Activated T-cell treated with anti-CD3 and anti-CD28 coated beads, Interleukin-2, amount 50 U/mL, for 72 hours (primary cell): ENCODE measurements at places on chromosomes 4 and X.

DNA sequence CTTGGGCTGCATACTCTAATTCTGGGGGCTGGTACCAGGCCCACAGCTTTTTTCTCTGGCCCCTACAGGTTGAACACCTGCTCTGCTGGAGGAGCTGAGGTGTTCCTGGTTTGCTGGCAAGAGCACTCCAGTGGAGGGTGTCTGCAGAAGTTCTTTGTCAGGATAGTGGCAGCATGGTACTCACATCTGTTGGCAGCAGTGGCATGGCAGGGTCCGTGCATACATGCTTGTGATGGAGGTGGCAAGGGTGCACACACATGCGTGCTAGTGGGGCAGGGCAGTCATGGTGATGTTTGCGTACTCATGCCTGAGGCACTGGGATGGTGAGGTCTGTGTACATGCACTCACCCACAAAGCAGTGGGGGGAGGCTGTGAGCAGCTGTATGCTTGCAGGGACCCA lies 235.5 kb upstream of the KLF8 start:
- no peak for DNase-seq

- DNase-seq = no peak
Observed at GRCh38 chr4:144757969-144758368, 112.0 kb downstream of the HHIP start.

GRCh38 chrX:41022566-41022965 lies 62.7 kb upstream of the USP9X start:
- DNase-seq = no peak

DNA sequence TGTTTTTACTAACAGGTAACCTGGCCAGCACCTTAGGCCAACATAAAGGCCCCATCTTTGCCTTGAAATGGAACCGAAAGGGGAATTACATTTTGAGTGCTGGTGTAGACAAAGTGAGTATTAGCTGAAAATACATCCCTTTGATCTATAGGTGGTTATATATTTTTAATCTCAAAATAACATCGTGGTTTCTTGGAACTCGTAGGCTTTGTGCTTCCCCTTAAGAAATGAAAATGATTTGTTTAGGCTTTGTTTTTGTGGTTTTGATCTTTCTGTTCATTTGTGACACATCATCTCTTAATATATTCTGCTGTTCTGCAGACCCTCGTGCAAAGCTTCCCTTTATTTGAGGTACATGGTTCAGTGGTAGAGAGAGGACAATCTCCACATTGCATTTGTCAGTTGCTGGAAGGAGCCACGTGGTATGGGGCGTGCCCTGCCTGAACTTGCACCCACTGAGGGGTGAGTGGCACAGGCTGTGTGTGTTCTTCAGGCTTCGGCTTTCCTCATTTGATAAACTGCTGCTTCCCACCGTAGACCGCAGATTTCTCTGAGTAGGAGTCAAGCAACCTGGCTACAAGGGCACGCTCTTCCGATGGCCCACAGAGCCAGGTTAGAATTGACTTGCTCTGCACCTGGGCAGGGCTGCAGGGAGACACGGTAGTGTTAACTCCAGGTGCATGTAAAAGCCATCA lies 72.2 kb downstream of the GPR143 start:
- DNase-seq = no peak

DNA sequence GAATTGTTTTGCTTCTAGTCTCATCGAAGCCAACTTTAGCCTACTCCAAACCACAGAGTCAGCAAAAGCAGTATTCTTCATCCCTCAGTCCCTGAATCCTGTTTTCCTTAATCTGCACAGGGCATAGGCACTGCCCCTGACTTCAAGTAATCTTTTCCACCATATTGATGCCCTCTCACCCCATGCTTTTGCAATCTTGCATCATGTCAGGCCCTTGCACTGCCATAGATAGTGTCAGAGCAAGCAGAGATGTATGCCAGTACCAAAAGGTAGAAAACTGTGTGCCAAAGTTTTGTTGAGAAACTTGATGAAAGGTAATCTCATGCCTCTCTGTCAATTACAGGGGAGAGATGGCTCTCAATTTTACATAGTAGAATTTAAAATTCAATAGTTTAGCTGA lies 131.1 kb downstream of the CFAP299 start:
- DNase-seq = no peak

- DNase-seq = peak; percentile 52
Observed at GRCh38 chr4:101345596-101346350, 1.6 kb downstream of the PPP3CA start.

DNA sequence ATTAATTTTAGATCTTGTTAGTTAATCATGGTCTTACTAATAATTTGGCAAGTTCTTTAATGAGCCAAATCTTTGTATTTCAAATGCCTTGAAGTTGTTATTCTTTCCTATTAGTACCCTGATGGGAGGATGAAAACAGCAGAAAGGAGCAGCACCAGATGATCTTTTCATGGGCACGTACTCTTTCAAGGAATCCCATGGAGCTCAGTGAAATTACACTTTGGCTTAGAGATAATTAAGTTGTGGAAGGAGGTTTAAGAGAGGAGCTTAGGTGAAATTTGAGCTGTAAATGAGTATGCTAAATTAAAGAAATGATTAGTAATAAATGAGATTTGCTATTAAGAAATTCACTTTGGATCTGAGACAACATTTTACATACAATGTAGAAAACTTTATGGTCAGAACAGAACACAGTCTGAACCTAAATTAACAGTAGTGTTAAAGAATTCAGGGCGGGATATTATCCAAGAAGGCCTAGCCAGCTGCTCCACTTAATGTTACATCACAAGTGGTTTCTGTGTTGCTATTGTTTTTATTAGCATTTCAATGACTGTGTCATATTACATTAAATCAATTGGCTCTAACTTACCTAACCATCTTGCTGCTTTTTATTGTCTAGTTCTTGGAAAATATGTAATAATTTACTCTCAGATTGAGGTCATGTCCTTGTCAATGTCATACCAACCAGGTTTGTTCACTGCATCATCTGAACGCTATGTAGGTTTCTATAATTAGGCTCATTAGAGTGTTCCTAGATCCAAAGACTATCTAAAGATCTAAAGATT lies 3.9 kb downstream of the MTHFD2L start:
- DNase-seq = no peak

DNA sequence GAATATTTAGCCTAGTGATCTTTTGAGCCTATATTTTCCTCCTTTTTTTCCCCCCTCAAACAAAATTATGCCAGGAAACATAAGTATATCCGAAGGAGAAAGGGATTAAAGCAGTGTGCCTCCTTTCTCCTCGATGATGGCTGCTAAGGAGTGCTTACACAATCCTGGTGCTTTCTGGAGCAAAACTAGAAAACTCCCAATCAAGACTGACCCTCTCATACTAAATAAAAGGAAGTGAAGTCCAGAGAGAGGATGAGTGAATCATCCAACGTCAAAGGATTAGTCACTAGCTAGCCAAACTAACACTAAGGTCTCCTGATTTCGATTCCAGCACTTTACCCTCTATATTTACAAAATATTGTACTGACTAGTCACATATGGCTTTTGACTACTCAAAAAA lies 146.8 kb downstream of the PPP3CA start:
- DNase-seq = no peak

- no peak for DNase-seq
Observed at GRCh38 chr4:168914095-168914494, 96.0 kb downstream of the CBR4 start.

GRCh38 chrX:136106920-136107528 lies 40.3 kb upstream of the FHL1 start:
- no peak for DNase-seq

DNA sequence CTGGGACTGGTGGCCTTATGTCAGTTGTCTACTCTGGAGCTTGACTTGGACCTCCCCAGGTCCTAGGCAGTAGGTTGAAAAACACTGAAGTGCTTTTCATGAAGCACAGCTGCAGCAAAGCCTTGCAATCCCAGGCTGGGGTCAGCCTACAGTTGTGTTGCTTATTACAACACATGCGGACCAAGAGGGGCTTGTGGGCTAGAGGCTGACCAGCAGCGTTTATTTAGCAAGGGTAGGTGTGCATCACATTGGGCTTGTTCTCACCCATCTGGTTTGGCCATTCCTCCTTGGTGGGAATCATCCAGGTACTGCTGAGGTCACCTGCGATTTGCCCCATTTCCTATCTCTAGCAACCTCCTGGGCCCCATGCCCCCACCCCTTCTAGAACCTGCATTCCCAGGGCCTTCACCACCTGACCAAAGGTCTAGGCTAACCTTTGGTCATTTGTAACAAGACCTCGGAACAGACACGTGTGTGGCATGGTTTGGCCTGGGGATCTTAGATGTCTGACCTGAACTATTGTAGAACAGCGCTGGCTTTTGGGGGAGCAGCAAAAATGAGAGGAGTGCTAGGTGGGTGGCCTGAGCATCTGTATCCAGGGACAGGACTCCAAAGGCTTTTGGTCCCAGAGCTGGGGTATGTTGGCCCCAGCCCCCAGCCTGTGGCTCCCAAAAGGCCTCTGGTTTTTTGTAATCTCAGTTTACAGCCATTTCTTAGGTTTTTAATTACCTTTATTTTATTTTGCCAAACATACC lies 3.0 kb downstream of the RPL10 start:
- DNase-seq = peak; percentile 25

DNA sequence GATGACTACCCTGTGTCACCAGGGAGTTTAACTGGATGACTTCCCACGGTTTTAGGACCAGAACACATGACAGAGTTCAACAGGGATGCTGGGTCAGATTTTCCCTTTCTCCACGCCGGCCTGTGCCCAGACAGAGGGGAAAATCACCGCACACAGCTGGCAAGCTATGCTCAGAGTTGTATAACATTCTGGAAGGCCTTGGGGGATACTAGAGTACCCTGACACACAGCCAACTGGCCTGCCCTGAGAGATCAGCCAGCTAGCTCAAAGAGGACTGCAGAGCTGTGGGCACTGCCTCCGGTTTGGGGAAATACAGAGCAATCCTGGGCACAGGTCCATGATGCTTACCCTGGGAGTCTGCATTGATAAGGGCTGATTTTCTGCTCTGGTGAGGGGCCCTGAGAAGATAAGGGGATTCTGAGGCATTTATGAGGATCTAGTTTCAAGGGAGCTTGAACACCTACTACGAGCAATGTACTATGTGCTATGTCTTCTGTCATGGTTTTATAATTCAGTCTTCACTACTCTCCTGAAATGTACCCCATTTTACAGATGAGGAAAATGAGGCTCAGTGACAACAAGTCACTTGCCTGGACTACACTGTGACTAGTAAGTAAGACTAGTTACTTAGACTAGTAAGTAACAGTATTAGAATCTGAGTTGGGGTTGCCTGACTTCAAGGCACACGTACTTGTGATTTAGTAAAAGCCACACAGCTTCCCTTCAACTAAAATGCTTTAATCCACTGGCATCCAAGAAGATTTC lies 14.7 kb downstream of the C4orf54 start:
- DNase-seq = no peak

DNA sequence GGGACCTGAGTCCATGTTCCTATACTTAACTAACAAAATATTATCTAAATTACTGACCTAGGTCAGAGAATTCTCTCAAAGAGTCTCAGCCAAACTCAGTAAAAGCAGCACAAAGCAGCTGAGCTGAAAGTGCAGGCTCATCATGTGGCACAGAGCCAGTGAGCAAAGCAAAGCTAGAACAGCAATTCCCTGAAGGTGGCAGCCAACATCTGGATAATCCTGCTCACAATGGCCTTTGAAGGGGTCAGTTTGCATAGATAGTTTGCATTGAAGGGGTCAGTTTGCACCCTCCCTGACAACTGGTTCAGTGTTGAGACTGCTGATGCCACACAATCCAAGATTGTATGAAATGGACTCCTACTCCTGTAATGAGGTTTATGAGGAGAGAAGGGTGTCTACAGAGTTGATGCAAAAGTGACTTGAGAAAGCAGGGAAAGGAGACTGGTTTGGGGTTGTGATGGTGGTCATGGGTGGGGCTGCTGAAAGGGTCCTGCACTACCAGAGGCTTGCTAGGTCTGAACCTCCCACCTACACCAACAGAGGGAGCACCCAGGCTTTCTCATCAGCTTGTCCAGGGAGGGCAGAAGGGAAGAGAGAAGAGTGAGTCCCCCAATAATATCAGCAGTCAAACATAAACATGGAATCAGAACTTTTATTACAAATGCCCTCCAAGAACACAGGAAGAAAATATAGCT lies 39.7 kb downstream of the TRIM61 start:
- no peak for DNase-seq
